Mesendoderm (in vitro differentiated cells): ENCODE measurements at places on chromosomes 2 and 18.

DNA sequence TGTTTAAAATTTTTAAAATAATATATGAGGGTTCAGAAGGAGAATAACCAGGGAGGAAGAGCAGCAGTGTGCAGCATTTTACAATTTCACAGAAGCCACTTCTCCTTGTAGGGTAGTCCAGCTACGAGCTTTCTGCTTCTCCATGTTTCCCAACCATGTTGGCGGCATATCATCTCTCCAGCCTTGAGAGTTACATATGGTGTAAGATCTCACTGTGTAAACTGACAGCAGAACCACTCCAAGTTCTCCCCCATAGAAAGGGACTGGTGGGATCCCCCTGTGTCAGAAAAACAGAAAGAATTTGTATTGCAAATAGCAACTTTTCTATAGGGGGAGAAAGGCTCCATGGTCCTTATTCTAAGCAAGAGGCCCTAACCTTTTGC, 266.8 kb upstream of the ACVR2A start:
- no peak for DNase-seq

GRCh38 chr18:32072321-32072720, 19.4 kb upstream of the RNF138 start:
- DNase-seq: no peak

DNA sequence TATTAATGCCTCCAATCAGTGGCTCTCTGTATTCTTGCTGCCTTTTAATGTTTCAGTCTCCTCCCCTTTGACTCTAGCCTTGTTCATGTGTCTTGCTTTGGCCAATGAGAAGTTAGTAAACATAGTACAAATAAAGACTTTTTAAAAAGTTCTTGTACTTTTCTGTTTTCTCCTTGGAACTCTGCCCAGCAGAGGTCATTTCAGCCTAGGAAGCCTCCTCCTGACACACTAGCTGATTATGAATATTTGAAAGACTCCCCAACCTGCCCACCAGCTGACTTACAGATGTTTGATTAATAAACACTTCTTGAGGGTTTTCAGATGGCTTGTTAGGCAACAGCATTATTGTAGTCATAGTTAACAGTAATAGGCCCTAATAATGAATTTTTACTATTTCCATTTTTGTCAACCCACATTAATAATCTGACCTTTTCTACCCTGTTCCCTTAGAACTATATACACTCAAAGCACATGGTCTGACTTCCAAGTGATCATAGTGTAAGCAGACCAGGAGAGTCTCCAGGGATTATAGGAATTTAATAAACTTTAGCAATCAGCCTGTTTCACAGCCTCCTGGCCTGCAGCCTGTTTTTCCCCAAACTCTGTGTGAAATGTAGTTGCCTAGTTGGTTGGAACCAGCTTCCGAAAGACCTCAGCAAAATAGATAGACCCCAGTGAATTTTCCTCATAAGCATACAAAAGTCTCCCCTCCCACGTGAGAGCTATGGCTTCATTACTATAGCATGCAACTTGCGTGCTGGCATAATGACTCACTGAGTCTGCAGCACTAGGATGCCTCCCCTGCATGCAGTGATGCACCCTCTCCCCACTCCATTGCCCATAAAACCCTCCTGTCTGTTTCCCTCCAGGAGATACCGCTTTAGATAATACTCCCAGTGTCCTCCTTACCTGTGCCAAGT, 670.7 kb upstream of the ZNF804A start:
- peak; percentile 13 for DNase-seq

GRCh38 chr2:46351750-46352138, 54.5 kb downstream of the EPAS1 start:
- no peak for DNase-seq

GRCh38 chr2:100785626-100786296, 34.2 kb upstream of the NPAS2 start:
- DNase-seq: no peak

GRCh38 chr2:134226601-134227000, 27.3 kb upstream of the MGAT5 start:
- no peak for DNase-seq

- no peak for DNase-seq
These were observed 119.8 kb downstream of the LDLRAD4 start for GRCh38 chr18:13338318-13338717.

- DNase-seq: no peak
These were observed 59.2 kb downstream of the RBMS1 start for GRCh38 chr2:160434254-160434948.

GRCh38 chr18:22913861-22914260, 19.3 kb upstream of the RBBP8 start:
- peak; percentile 84 for DNase-seq

GRCh38 chr2:98458207-98458606, 13.5 kb downstream of the INPP4A start:
- no peak for DNase-seq

DNA sequence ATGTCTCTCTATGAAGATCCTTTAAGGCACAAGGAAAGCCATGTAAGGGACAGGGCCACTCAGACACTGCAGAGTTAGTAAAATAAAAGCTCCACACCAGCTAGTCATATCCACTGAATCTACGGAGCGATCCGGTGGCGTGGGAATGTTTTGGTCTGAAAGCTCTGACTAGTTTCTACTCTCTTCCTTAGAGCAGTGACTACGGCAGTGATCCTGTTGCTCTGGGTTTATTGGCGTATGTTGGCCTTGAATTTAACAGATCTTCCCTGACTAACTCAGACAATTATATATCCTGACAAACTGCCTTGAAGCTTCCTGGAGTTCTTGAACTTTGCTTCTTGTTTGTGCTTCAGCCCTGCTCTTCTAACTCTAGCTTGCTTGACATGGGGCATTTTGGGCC, 115.3 kb upstream of the FZD5 start:
- DNase-seq: no peak

- DNase-seq: no peak
These were observed 41.0 kb downstream of the SLC14A2 start for GRCh38 chr18:45656194-45656770.

- DNase-seq: no peak
These were observed 218.1 kb upstream of the RASGRP3 start for GRCh38 chr2:33258387-33258786.

GRCh38 chr2:107743274-107743673, 83.4 kb upstream of the RGPD4 start:
- no peak for DNase-seq
